ENCODE measurements at places on chromosomes 4 and X.

DNA sequence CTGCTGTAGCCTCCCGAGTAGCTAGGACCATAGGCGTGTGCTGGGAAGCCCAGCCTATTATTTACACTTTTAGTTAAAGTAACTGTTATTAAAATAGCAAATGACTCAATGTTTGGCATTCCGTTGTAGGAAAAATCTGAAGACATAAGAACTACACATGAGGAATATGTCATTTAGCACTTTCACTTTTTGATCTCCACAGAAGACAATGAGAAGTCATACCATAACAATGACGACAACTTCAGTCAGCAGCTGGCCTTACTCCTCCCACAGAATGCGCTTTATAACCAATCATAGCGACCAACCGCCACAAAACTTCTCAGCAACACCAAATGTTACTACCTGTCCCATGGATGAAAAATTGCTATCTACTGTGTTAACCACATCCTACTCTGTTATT, 6.7 kb downstream of the GPR34 start:
- DNase-seq: no peak

- DNase-seq: no peak
Observed at GRCh38 chrX:107227780-107228485, 21.5 kb downstream of the DNAAF6 start.

GRCh38 chrX:44227991-44228390, 115.5 kb downstream of the EFHC2 start:
- DNase-seq: no peak

GRCh38 chr4:111475666-111476065, 669.6 kb upstream of the FAM241A start:
- DNase-seq: no peak

- no peak for DNase-seq
Observed at GRCh38 chr4:127505203-127505602, 127.6 kb upstream of the INTU start.

GRCh38 chrX:134528960-134529359, 69.0 kb downstream of the HPRT1 start:
- DNase-seq: no peak

- DNase-seq: peak; percentile 50
Observed at GRCh38 chr4:185470501-185471195, 885 bp downstream of the CCDC110 start.

GRCh38 chr4:55358668-55359067, 12.6 kb downstream of the SRD5A3 start:
- DNase-seq: no peak
